Thyroid gland (tissue), 4 donors: ENCODE measurements at places on chromosomes 12 and 14. TPM values are rescaled to one million over a fixed set of nuclear protein-coding genes. Genes with fewer than 3 reads are reported as not detected.
A peak's percentile ranks its signal among the peaks of the same experiment; 100 is the strongest.

- no peaks in the 10 kb centered on the region for H3K27me3 ChIP-seq
- no peaks in the 10 kb centered on the region for H3K36me3 ChIP-seq
- peak within 1 kb of the TSS; percentile 50 for H3K4me3 ChIP-seq
- DNase-seq, result peak; percentile 98
These were observed at the start of gene EMP1 for GRCh38 chr12:13196130-13196921. EMP1 (plus strand) TSS chr12:13196726; CDS start chr12:13211511, 14,785 bp downstream.

GRCh38 chr12:49537231-49537751 lies 1.5 kb upstream of the KCNH3 start:
- H3K27me3 ChIP-seq, result no peaks in the 10 kb centered on the region
- no peak for DNase-seq
- no peak overlapping the region for H3K27ac ChIP-seq
- H3K36me3 ChIP-seq, result no peaks in the 10 kb centered on the region

GRCh38 chr12:53552361-53553327 lies 45.4 kb upstream of the NPFF start:
- H3K27me3 ChIP-seq, result no peaks in the 10 kb centered on the region
- DNase-seq, result no peak
- H3K27ac ChIP-seq, result no peak overlapping the region
- no peaks in the 10 kb centered on the region for H3K4me1 ChIP-seq

DNA sequence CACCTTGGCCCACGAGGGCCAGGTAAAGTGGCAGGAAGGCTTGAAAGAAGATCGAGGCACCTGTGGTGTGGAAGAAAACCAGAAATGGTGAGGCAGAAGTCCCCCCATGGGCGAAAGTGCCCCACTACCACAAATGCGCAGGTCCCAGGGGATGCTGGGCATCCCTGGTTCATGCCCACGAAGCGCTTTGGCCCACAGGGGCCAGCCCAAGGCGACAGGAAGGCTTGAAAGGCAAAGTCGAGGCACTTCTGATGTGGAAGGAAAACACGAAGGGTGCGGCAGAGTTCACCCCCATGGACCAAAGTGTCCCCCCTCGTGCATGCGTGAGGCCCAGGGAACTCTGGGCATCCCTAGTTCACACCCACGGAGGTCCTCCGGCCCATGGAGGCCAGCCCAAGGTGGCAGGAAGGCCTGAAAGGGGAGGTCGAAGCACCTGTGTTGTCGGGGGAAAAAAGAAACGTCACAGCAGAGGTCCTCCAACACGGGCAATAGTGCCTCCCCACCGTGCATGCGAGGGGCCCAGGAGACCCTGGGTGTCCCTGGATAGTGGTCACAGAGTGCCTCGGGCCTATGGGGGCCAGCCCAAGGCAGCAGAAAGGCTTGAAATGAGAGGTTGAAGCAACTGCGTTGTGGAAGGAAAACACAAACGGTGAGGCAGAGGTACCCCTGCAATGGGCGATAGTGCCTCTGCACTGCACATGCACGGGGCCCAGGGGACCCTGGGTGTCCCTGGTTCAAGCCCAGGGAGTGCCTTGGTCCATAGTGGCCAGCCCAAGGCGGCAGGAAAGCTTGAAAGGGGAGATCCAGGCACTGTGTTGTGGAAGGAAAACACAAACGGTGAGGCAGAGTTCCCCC lies 373.9 kb downstream of the ALG10 start:
- no peak overlapping the region for H3K4me3 ChIP-seq
- no peaks in the 10 kb centered on the region for H3K36me3 ChIP-seq
- no peak for DNase-seq
- H3K27me3 ChIP-seq, result no peaks in the 10 kb centered on the region
- no peak overlapping the region for H3K27ac ChIP-seq

METTL25 gene
- total RNA-seq, result 51.4 TPM

MIP gene
- not detected for total RNA-seq
